ENCODE measurements at places on chromosomes 13 and 19.
A peak's percentile ranks its signal among the peaks of the same experiment; 100 is the strongest.

DNA sequence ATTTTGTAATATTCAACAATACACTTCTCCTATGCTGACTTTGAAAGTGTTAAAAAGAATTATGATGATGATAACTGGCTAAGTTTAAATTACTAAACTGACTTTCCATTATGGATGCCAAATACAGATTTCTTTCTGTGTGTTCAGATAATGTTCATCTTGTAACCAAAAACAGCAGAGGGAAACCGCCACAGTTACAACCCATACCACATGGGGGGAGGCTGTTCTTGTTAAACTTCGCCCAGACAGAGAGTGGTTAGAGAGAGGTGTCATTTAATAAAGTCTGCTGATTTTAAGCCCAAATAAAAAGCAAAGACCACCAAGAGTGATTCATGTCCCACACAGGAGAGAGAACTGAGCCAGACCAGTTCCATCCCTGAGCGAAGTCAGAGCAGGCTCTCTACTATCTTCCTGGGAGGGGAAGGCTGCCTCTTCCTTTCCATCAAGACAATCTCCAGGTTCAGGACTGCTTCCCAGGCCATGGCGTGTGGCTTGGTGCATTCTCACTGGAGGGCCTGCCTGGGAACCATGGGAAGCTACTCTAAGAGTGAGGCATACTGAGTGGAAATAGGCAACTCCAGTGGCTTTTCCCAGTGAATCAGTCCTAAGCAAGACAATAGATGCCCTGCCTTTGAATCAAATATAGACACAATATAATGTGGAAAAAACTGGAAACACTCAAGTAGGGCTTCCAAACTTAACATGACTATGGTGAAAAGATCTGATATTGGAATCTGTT is 18.2 kb downstream of the EFNB2 start:
- DNase-seq = no peak

DNA sequence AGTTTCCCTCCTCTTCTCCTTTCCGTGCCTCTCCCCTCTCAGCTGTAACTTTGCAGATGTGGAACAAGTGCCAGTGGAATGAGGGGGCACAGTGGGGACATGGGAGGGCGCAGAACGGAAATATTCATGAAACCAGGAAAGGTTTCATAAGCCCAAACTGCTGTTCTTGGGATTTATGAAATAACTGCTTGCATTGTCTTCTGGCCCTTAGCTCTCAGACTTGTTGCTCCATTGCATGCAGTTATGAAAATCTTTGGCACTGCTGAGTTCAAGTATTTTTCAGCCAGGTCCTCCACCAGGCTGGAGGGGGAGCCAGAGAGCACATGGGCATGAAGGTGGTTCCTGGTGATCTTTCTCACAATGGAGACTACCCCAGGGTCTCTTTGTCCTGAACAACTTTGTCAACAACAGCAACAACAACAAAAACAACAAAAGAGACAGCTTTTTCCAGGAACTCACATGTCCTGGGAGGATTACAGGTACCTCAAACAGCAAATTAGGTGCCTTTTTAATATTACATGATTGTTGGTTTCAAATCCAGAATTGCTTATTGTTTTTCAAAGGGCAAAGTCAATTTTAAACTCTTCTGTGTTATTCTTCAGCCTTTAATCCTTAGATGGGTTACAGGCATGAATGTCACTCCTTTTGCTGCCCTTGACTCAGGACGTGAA is 1.5 kb downstream of the RGCC start:
- peak; percentile 3 for DNase-seq

DNA sequence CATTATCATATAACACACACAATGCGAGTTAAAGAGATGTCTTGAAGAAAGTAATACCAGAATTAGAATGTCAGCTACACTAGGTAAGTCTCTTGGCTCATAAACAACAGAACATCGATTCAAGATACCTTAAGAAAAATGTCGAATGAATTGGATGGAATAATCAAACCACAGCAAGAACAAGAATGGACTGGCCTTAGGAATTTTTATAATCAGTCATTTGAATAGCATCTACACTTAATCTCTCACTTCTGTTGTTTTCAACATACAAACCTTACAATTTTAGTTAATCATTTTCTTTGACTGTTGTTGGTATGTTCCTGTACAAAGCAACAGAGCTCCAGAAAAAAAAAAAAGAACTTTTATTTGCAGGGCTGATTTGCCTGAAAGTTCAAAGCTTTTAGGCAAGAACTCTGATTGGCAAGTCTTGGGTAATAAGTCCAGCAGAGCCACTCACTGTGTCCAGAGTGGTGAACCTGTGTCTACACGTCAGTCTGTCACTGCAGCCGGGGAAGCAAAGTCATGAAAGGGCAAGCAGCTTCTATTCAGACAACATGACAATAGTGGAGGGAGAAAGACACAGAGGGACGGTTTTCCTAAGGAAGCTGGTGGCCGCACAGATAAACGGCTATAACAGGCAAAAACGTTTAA is 1026.1 kb upstream of the MIR17HG start:
- no peak for DNase-seq

DNA sequence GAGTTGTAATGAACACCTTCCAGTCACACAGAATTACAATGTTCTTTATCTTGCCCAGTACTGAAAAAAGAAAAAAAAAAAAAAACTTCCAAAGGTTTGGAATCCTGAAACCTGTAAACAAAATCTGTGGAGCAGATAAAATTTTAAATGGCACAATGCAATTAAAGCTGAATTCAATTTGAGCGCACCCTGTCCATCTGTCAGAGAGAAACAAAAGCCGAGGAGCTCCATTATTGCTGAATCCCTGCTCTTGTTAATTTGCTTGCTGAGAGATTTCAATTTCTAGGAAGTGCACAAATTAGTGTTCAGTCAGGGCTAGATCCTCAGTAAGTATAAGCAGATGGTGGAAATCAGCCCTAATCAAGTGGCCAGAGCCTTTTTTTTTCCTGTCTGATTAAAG is 65.2 kb downstream of the DACH1 start:
- no peak for DNase-seq

DNA sequence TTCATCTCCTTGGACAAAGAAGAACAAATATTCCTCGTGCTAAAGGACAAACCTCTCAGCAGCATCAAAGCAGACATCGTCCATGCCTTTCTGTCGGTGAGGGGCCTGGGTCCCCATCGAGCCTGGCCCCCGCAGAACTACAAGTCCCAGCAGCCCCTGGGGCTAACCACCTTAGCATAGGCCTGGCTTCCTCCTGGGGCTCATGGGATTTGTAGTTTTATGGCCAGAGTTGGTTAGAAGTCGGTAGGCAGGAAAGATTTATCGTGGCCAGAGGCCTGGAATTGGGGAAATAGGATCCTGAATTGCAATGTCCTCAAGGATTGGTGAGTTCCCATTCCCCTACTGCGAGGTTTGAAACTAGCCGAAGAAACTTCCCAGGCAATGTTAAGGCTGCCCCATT is 19.6 kb downstream of the TMEM150B start:
- no peak for DNase-seq

- DNase-seq = peak; percentile 91
These were observed 15.9 kb downstream of the TICAM1 start for GRCh38 chr19:4815426-4816201.
